ENCODE measurements at places on chromosomes 16 and 17. TPM values are rescaled to one million over a fixed set of nuclear protein-coding genes. Genes with fewer than 3 reads are reported as not detected.
A peak's percentile ranks its signal among the peaks of the same experiment; 100 is the strongest.

GRCh38 chr17:16873174-16874035 is 98.5 kb downstream of the TNFRSF13B start:
- peak; percentile 12 for DNase-seq

DNA sequence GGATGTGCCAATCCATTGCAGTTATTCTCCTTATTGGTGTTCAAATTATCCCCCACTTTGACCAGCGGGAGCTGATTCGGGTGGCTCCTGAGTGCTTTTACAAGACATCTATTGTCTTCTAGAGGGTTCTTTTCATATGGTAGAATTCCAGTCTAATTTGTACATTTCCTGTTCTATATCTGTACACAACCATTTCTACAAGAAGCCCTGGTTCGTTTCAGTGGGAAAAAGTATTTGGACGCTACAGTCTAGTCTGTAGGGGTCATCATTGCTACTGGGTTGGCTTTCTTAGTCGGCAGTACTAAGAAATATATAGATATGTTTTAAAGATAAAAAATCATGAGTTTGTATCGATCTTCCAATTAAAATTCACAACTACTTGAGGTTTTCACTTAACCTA is 262.6 kb downstream of the MAP2K6 start:
- no peak for DNase-seq

- DNase-seq, result no peak
These were observed 29.8 kb upstream of the LCMT1 start for GRCh38 chr16:25081702-25082101.

DNA sequence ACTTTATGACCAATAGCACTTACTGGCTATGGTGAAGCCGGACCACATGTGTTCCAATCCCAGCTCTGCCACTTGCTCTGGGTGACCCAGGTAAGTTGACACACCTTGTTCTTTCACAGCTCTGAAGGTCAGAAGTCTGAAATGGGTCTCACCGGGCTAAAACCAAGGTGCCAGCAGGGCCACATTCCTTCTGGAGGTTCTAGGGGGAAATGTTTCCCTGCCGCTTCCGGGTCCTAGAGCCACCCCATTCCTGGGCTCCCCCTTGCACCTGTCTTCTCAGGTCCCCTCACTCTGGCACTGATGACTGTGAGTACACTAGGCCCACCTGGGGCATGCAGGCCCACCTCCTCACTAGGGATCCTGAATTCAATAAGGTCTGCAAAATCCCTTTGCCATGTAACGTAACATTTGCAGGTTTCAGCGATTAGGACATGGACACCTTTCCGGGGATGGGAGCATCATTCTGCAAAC is 11.4 kb downstream of the USP7 start:
- DNase-seq, result no peak

- DNase-seq, result no peak
These were observed 87.9 kb downstream of the C16orf78 start for GRCh38 chr16:49461517-49461951.

GRCh38 chr16:79618692-79619050 is 18.1 kb upstream of the MAF start:
- peak; percentile 11 for DNase-seq

GRCh38 chr16:5502467-5502869 is 404.9 kb upstream of the EEF2KMT start:
- no peak for DNase-seq

DNA sequence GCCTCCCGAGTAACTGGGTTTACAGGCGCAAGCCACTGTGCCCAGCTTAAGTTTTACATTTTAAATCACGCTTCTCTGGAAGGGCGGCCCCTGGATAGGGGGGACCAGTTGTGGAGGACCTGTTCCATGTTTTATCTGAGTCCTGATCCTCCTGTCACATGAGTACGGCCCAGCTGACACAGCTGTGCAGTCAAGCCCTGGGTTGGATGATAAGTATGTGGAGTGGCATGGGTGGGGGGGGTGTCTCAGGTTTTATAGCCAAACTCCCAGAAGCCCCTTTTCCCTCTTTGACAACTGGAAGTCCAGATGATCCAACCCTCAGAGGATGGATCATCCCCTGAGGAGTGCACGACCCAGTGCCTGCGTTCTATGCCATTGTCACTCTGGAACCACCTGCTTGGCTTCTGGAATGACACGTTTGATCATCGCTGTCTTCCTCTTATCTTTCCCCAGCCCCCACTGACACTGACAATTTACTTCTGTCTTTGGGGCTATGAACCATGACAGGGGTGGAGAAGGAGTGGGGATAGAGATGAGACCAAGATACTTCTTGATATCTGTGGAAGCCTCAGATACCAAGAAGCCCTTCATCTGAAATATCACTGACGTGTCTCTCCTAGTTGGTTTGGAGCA is 191.2 kb downstream of the MSI2 start:
- no peak for DNase-seq

DNA sequence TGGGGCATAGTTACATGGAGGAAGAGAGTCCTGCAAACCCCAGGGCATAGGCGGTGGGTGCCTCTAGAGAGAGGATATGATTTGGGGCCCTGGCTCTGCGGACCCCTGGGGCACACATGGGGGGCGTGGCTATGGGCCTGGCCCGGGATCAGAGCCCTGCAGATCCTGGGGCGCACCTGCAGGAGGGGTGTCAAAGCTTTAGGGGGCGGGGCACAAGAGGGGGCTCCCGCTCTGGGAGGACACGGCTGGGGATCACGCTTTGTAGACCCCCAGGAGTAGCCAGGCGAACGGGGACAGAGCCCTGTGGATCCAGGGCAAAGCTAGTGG is 497 bp downstream of the BCL7C start:
- DNase-seq, result no peak

Gene RNF222
- 0.11 TPM for total RNA-seq

Gene HSPB9
- 0.10 TPM for total RNA-seq

GRCh38 chr17:59355702-59356325 is 24.4 kb downstream of the YPEL2 start:
- DNase-seq, result no peak

Gene TP53TG3C
- not detected for total RNA-seq

- DNase-seq, result no peak
These were observed 19.7 kb downstream of the TEKT3 start for GRCh38 chr17:15321556-15322251.

GRCh38 chr16:85582229-85582991 is 30.7 kb upstream of the GSE1 start:
- DNase-seq, result no peak

Gene STXBP4
- 5.1 TPM for total RNA-seq

Gene MRPS34
- 288 TPM for total RNA-seq

DNA sequence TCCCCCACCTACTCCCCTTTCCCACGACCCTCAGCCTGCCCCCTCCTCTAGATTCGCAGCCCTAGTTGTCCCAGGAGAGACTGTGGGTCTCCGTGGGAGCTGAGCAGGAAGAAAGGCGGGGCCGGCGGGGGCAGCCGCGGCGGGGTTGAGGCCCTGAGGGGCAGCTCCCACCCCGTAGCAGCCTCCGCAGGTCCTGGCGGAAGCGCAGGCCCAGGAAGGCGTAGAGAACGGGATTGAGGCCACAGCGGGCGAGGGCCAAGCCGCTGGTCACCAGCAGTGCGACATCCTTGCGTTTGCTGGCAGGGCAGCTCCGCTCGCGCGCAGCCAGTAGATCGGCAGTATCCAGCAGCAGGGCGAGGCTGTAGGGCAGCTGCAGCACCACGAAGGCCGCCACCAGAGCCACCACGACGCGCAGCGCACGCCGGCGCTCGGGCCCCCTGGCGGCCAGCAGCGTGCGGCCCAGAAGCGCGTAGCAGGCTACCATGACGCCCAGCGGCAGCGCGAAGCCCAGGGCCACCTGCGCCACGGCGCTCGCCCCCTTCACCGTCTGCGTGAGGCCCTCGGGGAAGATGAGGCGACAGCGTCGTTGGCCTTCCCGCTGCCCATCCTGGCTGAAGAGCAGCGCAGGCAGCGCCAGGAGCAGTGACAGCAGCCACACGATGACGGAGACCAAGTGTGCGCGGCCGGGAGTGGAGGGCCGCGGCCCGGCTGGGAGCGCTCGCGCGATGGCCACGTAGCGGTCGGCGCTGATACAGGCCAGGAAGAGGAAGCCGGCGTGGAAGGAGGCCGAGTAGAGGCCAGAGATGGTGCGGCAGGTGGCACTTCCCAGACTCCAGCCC is 1.9 kb downstream of the CCR10 start:
- DNase-seq, result peak; percentile 66

- peak; percentile 40 for DNase-seq
These were observed 223.1 kb downstream of the SEC14L1 start for GRCh38 chr17:77363821-77364361.

- DNase-seq, result peak; percentile 65
These were observed 2.0 kb downstream of the CORO7 start for GRCh38 chr16:4414187-4414917.

Gene RAP1GAP2
- total RNA-seq, result 1.2 TPM

DNA sequence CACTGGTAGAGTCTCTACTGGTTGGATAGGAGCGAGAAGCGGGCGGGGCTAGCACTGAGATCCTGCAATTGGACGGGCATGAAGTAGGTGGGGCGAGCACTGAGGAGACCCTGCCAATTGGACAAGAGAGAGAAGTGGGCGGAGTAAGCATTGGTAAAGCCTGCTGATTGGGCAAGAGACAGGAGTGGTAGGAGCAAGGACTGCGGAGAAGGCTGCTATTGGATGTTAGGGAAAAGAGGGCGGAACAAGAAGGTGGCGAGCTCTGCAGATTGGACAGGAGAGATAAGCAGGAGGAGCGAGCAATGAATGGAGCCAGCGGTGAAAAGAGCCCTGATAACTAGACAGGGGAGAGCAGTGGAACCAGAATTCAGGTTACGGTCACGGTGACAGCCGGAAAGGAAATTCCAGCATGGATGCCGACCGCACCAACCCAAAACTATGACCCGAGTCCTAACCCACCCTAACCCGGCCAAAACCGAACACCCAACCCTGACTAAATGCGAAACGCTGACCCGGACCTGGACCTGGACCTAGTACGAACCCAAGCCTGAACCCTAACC is 4.8 kb downstream of the SCGB1C2 start:
- no peak for DNase-seq

- no peak for DNase-seq
These were observed 579.2 kb upstream of the PSMD7 start for GRCh38 chr16:73717266-73717974.

Gene NAGS
- total RNA-seq, result 0.45 TPM

DNA sequence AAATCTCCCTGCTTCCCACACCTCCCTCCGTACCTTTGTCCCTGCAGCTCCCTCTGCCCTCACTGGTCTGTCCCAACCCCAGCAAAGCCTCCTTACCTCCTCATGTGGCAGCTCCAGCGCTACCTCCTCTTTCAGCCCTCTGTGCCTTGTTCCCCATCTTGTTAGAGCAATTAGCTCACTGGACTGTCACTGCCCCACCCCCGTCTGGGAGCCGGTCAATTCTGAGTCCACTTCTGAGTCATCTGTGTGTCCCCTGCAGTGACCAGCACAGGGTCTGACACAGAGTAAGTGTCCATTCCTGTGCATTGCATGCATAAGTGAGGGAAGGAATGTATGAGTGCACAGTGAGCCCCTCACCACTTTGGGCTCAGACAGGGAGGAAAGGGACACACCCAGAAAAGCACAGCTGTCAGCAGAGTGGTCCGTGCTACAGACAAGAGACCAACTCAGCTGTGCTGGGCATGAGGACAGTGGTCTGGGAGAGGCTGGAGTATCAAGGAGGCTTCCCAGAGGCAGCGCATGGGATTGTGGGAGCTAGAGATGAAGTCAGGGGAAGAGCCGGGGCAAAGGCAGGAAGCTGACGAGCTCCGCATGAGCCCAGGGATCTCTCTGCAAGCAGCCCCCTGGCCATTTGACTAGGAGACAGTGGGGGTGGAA is 45.9 kb downstream of the PITPNM3 start:
- no peak for DNase-seq

Gene TSPAN10
- total RNA-seq, result 0.18 TPM

Gene FOXN1
- not detected for total RNA-seq

DNA sequence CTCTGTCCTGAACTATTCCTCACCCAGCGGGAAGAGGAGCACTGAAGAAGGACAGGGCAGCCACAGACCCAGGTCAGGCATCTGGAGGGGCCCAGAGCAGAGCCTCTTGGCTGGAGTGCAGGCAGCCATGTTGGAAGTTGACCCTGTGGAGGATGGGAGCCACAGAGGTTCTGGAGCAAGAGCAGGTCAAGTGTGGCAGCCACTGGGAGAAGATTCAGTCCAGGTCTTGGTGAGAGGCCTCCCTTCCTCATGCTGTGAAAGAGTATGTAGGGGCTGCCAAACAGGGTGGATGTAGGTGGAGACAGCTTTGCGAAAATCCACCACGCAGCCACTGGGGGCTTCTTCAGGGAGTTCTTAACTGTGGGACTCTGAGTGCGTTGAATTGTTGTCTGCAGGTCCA is 590 bp upstream of the CD79B start:
- no peak for DNase-seq

Gene ODAD4
- total RNA-seq, result 0.26 TPM

Gene MT1X
- 118 TPM for total RNA-seq

Gene SLC7A6
- 103 TPM for total RNA-seq

Gene HOXB1
- total RNA-seq, result not detected

- DNase-seq, result no peak
These were observed 30.1 kb upstream of the HAPSTR1 start for GRCh38 chr16:9061358-9061813.
